ENCODE measurements at places on chromosomes 5 and 9.

DNA sequence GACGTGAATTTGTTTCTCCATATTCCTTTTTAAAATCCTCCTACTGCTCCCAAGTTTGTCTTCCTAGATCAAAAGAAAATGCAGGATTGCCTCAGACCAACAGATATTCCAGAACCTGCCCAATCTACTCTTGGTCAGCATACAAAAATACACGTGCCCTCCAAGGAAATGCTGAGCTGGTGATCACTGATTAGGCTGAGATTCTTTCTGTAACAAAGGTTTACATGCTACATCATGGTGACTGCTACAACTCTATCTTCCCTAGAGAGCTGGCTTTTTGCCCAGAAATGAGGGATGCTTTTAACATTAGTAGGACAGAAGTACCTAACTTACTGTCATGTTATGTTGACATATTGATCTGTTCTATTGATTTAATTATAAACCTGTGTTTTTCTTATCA is 35.5 kb downstream of the OR2Y1 start:
- DNase-seq: no peak

DNA sequence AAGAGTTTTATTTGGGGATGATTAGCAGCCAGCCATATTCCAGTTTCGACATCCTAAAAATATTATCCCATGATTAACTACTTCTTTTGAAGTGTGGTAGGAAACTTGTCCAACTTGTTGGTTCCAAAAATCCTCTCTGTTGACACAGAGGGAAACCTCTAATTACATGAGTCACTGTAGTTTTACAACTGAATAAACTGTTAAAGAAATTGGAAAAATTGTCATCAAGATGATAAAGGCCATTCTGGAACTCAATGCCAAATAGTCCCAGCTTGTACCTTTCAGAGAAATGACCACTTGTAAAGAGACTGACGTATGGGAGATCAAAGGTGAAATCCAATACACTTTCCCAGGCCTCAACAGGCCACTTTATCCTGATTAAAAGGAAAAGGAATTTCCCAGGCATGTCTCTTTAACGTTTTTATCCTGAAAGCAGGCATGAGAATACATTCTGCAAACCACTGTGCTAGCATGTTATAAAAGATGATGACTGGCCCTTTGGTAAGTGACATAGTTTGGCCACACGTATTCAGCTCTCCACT is 261.6 kb downstream of the GLIS3 start:
- no peak for DNase-seq

DNA sequence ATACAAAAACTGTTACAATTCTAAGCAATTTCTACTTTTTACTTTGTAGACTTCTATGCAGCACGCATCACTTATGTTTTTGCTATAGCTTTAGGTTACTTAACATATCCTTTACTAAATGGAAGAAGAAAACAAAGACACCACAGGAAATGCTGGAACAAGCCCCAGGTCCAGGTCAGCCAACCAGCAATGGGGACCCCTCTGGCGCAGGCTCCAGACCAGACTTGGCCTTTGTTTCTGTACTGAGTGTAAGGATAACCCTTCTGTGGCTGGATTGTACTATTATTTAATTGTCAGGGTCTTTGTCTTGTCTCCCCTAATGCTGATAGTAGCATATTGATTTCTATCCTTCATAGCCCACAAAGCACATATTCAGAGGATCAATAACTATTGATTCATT is 4.2 kb downstream of the SEMA4D start:
- DNase-seq: no peak

GRCh38 chr9:87602933-87603643 is 105.4 kb downstream of the DAPK1 start:
- no peak for DNase-seq

DNA sequence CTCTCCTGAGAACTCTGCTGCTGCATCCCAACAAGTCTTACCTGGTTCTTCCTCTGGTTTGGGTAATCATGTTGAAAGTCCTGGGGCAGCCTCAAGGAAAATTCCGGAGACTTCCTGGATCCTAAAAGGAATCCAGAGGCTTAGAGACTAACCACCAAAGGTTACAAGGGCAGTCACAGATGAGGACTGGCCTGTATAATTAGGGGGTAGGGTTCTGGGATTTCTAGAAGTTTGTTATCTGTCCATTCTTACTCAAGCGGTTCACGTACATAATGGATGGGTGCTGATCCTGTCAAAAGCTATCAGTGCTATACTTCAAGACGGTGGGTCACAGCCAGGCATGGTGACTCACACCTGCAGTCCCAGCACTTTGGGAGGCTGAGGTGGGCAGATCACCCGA is 51.4 kb upstream of the EPB41L4B start:
- DNase-seq: no peak

DNA sequence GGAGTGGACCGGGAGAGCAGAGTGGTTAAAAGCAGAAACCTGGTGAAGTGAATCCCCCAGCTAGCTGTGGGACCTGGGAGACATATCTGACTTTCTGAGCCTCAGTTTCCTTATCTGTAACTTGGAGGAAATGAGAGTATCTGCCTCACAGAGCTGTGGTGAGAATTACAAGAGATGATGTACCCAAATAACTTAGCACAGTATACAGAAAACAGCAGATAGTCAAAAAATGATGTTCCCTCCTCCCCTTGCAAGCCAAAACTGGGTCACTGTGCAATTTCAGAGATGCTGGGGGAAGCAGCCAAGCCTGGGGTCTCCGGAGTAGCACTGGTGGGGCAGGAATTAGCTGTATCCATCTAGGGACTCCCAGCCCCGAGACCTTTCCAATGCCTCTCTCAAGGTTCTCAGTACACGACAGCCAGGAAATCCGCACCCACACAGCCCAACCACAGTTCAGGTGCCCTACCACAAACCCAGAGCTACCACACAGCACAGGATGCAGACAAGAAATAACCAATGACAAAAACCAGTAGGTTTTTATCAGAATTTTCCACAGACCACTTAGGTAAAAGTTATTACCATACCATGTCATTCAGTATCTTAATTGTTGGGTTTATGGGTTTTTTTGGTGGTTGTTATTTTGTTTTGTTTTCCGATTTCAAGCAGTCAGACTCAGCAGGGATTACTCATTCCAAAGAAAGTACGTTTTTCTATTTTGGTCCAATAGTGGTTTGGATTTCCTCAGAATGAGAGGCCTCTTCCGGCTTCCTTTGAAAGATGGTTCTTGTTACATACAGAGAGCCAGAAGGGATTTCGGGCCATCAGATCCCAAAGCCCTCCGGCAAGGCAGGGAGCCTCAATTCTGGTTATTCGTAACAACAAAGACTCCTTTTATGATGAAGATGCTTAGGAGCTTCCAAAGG is 4.9 kb upstream of the HRH2 start:
- DNase-seq: peak; percentile 58

Data from activated T-helper 1 cell treated with anti-CD3 and anti-CD28 coated beads, Interleukin-2, amount 50 U/mL, for 16 hours (primary cell).